A172 (cell line): ENCODE measurements at places on chromosomes 12 and 14. TPM values are rescaled to one million over a fixed set of nuclear protein-coding genes. Genes with fewer than 3 reads are reported as not detected.
A peak's percentile ranks its signal among the peaks of the same experiment; 100 is the strongest.

DNA sequence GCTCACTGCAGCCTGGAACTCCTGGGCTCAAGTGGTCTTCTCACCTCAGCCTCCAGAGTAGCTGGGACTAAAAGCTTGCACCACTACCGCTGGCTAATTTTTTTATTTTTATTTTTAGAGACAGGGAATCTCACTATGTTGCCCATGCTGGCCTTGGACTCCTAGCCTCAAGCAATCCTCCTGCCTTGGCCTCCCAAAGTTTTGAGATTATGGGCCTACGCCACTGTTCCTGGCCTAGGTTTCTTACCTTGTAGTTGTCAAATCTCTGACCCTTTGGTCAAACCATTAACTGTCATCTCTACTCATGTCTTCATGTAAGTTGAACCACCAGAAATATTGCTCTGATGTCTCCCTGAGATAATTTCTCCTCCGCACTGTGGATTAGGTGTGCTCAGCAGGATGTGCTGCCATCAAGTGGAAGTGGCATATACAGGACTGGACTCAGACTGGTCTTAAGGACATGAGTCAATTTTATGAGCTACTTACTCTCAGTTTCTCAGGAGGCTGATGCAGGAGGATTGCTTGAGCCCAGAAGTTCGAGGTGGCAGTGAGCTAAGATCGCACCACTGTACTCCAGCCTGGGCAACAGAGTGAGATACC is 28.5 kb downstream of the ACTR6 start:
- DNase-seq: peak; percentile 31

GRCh38 chr14:57382283-57382682 is 8.1 kb upstream of the NAA30 start:
- DNase-seq: peak; percentile 58

- peak; percentile 35 for DNase-seq
Measured at GRCh38 chr12:31728289-31728916, 418 bp downstream of the AMN1 start.

GRCh38 chr12:9943240-9943639 is 11.1 kb upstream of the CLEC2A start:
- no peak for DNase-seq

DNA sequence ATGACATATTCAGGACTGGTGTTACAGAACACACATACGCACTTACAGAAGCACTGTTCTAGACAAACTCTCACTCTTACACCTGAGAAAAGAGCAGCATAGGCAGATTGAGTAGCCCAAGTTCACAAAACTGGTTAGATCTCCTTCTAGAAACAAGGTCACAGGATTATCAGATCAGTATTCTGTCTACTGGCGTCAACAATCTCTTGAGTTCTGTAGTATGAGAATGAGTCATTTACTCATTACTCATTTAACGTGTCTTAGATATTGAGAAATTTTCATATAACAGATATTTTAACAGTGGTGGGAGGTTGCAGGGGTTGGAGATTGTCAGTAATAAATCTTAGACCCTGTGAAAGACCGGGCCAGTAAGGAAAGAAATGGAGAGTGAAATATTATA is 2.8 kb upstream of the TSPAN8 start:
- peak; percentile 44 for DNase-seq

- no peak for DNase-seq
Measured at GRCh38 chr14:52119030-52119429, 50.2 kb upstream of the NID2 start.

DNA sequence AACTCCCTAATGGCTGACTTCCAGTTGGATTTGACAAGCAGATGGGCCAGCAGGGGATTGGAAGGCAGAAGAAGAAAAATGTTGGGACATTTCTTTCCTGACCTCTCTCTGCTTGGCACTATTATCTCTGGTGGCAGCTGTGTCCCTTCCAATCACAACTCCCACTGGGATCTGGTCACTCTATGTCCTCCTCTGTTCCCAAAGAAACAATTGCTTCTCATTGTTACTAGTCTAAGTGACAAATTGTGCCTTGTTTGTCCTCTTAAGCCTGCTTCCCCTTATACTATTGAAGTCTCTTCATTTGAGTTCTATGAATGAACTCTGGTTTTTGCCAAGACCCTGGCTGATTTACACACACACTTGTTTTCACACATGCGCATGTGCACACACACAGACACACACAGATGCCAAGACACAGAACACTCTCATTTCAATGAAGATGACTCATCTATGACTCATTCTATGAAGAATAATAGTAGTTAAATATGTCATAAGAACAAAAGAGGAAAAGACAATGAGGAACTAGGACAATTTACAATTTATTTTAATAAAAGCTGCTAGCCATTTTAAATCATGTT is 83.0 kb upstream of the FAR2 start:
- DNase-seq: peak; percentile 27

DNA sequence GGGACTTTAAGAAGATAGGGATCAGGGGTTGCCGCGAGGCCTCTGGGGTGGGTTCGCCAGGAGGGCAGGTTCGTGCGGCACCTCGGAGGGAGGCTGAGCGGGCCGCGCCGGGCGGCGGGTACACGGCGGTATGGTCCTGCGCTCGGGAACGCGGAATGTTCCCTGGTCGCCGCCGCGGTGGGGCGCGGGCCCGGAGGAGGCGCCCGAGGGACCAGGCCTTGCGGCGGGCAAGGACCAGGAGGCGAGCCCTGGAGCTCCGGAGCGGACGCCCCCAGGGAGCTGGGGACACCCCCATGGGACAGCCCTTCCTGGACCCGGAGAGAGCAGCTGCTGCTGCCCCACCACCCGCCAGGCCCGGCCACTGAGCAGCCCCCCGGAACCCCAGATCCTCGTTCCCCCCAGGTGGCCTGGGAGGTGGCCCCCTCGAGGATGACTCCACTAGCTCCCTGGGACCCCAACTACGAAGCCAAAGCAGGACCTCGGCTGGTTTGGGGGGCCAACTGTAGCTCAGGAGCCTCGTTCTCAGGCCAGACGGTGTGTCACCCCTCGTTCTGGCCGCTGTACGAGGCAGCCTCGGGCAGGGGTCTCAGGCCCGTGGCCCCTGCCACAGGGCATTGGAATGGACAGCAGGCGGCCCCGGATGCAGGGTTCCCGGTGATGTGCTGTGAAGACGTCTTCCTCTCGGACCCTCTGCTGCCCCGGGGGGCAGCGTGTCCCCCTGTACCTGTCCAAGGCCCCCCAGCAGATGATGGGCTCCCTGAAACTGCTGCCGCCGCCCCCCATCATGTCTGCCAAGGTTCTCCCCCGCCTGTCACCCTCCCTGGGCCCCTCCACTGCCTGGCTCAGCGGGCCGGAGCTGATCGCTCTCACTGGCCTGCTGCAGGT is 45.6 kb upstream of the SLC8A3 start:
- no peak for DNase-seq

DNA sequence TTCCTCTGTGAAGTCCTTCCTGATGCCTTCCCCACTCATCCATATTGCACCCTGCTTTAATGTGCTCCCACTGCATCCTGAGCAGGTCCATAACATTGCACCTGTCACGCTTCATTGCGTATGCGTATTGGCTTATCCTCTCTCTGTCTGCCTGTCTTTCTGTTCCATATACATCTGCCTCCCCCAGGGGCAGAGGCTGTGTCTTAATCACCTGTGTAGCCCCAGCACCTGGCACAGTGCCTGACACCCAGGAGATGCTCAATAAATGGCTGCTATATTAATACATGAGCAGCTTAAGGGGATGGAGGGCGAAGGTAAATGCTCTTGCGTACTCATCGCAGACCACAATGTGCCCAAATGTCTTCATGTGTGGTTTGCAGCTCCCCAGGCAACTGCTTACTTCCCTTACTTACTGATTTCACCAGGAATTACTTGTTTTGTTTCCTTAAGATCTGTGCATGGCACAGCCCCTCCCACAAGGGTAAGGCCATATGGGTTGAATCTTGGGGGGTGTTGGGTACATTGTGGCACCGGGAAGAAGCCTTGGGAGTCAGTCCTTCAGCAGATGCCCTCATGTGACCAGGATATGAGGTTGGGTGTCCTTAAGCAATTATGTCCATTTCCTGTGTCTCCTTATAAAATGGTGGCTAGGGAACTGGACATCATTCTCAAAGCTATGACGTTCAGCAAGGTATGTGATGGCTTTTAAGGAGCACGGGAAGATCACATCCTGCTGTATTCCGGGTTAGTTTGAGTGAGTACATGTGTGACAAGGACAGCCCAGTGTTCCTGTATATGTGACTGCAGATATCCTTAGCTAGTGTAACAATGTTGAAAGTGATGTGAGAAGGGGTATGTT is 848 bp upstream of the CPNE6 start:
- no peak for DNase-seq

GRCh38 chr14:94655169-94655710 is 43.0 kb downstream of the SERPINA3 start:
- DNase-seq: no peak

KERA gene
- not detected in 2 replicates for total RNA-seq

ATG2B gene
- 7.3 and 9.3 TPM in 2 replicates for total RNA-seq

CDKN3 gene
- 104 and 166 TPM in 2 replicates for total RNA-seq

PPP1R36 gene
- total RNA-seq: 0.69 TPM in 1 of 2 replicates, not detected in the other

LRP1 gene
- total RNA-seq: 34.1 and 35.5 TPM in 2 replicates

SIX6 gene
- not detected in 2 replicates for total RNA-seq
